Fibroblast of the aortic adventitia (primary cell): ENCODE measurements at places on chromosomes 6 and 20. TPM values are rescaled to one million over a fixed set of nuclear protein-coding genes. Genes with fewer than 3 reads are reported as not detected.
A peak's percentile ranks its signal among the peaks of the same experiment; 100 is the strongest.

FAM229B gene
- 19.2 and 32.7 TPM in 2 replicates for total RNA-seq

MUC21 gene
- total RNA-seq, result not detected in 2 replicates

SLC35D3 gene
- not detected in 2 replicates for total RNA-seq

ULBP1 gene
- total RNA-seq, result 0.65 and 1.7 TPM in 2 replicates

SLC32A1 gene
- not detected in 2 replicates for total RNA-seq

KCNS1 gene
- total RNA-seq, result 0.18 TPM in 1 of 2 replicates, not detected in the other

ZNF831 gene
- total RNA-seq, result 0.98 TPM in 1 of 2 replicates, not detected in the other

DBNDD2 gene
- 1.3 and 4.6 TPM in 2 replicates for total RNA-seq

HRH3 gene
- not detected in 2 replicates for total RNA-seq

CCN5 gene
- total RNA-seq, result 67.9 and 266 TPM in 2 replicates

METTL24 gene
- total RNA-seq, result 0.09 and 0.16 TPM in 2 replicates

RAMACL gene
- 2.4 and 2.5 TPM in 2 replicates for total RNA-seq

AIF1 gene
- not detected in 2 replicates for total RNA-seq

PSMB9 gene
- total RNA-seq, result 10.8 and 11.5 TPM in 2 replicates

SGK2 gene
- 0.09 TPM in 1 of 2 replicates, not detected in the other for total RNA-seq

PCMTD2 gene
- 33.8 and 159 TPM in 2 replicates for total RNA-seq

DNA sequence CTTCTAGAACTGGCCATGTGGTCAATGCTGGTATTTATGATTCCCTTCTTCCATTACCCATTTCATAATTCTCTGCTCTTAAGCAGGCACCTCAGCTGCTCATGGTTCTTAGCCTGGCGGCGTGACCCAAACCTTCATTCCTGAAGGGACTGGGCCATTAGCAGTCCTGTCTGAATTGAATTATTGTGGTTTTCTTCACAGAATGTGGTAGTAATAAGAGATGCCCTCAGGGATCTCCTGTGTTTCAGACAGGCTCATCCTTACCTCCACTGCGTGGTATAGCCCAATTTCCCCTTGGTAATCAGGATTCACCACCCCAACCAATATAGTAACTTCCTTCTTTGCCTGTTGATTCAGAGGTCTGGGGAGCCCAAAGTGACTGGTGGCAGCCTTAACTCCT, 37.6 kb downstream of the PKIB start:
- DNase-seq, result no peak

GRCh38 chr6:139114746-139115145, 20.1 kb upstream of the HECA start:
- DNase-seq, result no peak

DNA sequence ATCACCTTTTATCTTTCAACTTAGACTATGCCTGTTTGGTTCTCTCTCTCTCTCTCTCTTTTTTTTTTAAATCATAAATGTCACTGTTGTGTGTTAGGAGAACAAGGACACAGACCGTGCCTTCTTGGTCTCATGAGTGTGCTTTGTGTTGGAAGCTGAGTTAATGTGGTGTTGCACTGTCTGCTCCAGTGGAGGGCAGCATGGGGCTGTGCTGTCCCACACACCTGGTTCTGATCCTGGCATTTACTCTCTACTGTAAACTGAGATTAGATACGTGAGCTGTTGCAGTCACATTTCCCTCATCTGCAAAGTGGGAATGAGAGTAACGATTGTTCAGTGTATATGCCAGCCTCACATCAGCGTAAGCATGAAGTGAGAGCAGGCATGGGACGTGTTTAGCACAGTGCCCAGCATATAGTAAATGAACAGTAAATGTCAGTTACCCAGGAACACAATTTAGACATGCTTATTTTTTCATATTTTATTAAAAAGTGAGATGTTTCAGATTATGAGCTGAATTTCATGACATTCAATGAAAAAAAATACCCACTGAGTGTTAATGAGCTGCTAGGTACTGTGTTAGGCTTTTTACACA, 161.1 kb downstream of the FARS2 start:
- DNase-seq, result peak; percentile 43

GRCh38 chr6:67630146-67630545, 1004.9 kb upstream of the ADGRB3 start:
- DNase-seq, result peak; percentile 99

DNA sequence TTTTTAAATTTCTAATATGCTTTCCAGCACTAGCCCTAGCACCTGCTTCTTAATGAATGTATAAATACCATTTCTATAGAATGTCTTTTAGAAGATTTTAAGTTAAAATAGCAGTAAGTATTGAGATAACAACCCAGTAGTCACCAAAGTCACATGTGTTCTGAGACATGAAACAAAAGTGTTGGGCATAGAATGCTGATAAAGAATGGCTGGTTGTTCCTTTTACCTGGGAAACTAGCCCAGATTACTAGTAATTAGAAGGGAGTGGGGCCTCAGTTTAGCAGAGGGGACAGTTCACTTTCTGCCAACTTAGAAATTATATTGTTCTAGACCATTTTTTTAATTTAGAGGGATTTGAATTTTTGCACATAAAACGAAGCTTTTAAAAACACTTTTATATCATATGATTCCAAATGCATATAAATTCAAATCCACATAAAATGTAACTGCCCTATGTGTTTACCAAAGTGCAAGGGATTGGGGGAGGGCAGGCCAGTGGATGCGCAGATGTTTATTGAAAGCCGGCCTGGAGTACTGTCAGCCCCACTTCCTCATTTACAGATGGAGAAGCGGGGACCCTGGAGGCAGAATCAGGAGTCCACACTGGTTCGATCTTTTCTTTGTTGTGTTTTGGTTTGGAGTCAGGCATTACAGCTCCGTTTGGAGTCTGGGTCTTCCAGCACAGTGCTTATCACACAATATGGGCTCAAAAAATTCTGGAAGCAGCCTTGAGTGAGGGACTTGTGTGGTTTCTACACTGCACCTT, 139.8 kb downstream of the ZDHHC14 start:
- DNase-seq, result no peak

- peak; percentile 23 for DNase-seq
Measured at GRCh38 chr6:40907198-40907701, 131.8 kb downstream of the UNC5CL start.

GRCh38 chr6:117548797-117549301, 53.5 kb downstream of the GOPC start:
- peak; percentile 71 for DNase-seq

GRCh38 chr6:30500421-30501355, 11.4 kb downstream of the HLA-E start:
- DNase-seq, result no peak

GRCh38 chr6:105243487-105243886, 63.7 kb upstream of the POPDC3 start:
- no peak for DNase-seq

- no peak for DNase-seq
Measured at GRCh38 chr6:138499303-138500018, at the start of gene NHSL1. NHSL1 (minus strand) TSS chr6:138499494; CDS start chr6:138499290, 204 bp downstream.

DNA sequence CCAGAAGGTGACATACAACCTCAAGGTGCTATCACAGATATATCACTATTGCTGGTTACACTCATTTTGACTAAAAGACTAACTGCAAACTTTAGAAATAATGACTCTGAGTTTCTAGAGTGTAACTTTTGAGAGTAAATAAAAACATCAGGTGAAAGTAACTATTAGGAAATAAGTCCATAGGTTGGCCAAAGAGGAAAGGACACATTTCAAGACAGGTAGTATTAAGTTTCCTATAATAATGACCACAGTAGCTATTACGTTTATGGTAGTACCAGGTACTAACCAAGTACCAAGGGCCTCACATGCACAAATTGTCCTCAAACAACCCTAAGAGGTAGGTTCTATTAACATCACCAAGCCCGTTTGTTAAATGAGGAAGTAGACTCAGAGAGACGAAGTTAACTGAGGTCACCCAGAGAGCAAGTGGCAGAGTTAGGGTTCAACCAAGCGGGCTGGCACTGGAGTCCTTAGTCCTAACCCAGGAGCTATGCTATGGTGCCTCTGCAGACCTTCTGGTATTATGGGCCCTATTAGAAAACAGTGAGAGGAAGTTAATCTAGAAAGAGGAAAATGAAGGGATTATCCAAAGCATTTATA, 36.8 kb downstream of the HEBP2 start:
- no peak for DNase-seq

- no peak for DNase-seq
Measured at GRCh38 chr6:169852504-169853195, 101.2 kb downstream of the ERMARD start.

GRCh38 chr20:46970937-46971630, 76.4 kb downstream of the EYA2 start:
- peak; percentile 91 for DNase-seq

DNA sequence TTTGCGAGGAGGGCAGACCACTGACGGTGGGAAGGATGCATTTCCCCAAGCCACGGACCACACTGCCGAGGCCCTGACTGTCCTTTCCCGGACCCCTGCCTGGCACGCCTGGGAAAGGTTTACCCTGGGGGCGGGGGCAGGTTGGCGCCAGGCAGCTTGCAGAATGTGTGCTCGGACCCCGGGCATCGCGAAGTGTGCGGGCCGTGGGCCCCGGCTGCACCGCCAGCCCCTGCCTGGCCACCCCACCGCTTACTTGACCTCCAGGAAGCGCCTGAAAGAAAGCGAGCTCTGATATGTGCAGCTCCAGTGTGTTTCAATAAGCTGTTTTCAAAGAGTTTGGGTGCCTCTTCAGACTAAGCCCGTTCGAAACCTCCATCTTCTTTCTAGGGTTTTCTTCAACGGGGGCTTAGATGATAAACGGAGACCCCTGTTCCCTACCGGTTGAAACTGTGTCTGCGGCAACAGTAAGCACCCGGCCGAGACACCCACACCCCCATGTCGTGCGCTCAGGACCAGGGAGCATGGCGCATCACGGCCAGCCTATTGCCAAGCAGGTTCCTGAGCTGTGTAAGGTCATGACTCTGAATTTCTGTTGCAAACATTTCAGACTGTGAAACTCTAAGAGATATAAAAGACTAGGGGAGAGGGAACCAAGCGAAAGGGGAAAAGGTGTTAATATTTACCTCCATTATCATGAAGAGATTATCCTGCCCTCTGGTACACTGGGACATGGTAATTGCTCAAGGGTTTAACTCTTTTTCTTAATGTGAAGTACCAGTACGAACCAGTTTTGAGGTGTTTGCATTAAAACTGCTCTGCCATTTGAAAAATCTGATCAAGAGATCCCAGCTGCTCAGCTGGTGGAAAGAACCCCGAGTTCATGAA, 231.2 kb upstream of the FOXQ1 start:
- DNase-seq, result no peak

- no peak for DNase-seq
Measured at GRCh38 chr6:163132050-163132750, 282.3 kb upstream of the QKI start.

GRCh38 chr6:160028487-160029275, 59.8 kb downstream of the IGF2R start:
- DNase-seq, result no peak

- DNase-seq, result no peak
Measured at GRCh38 chr6:125953502-125953875, 3.1 kb upstream of the HINT3 start.

GRCh38 chr6:15854826-15855710, 192.2 kb upstream of the DTNBP1 start:
- DNase-seq, result no peak

DNA sequence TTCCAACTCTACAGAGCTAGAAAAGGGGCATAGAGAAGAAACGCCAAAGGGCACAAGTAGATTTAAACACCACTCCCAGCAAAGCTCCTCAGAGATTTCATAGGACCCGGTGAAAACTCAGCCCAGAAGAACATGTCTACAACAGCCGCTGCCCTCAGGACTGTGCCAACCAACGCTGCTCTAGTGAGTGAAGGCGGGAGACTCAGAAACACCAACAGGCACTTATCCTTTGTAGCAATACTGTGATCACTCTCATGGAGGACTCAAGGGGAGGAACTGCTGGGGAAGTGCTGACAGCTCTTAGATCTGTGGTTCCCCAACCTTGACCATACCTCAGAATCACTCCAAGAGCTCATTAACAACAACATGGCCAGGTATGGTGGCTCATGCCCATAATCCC, 39.5 kb downstream of the STAU1 start:
- no peak for DNase-seq

GRCh38 chr20:61099806-61100205, 152.3 kb upstream of the CDH4 start:
- DNase-seq, result no peak

GRCh38 chr20:37524859-37525708, 2.6 kb downstream of the BLCAP start:
- peak; percentile 41 for DNase-seq

- no peak for DNase-seq
Measured at GRCh38 chr6:158558415-158559306, 1.2 kb upstream of the TMEM181 start.

DNA sequence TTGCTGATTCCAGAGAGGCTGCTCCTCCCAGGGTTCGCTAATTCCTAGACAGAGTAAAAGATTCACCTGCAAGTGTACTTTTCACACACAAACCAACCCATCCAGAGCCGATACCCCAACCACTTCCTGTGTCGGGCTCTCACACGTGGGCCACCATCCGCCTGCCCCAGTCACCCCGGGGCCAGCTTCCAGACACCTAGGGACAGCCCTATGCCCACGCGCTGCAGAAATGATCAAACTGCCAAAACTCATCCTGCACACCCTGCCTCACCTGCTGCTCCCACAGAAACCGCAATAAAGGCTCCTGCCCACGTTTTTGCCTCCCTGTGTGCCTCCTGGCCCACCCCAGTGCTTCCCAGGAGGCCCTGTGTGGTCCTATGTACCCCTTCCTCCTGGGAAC, 59.5 kb downstream of the PSMG4 start:
- DNase-seq, result no peak
